Fibroblast of skin of back (primary cell): ENCODE measurements at places on chromosomes 3 and 15.

DNA sequence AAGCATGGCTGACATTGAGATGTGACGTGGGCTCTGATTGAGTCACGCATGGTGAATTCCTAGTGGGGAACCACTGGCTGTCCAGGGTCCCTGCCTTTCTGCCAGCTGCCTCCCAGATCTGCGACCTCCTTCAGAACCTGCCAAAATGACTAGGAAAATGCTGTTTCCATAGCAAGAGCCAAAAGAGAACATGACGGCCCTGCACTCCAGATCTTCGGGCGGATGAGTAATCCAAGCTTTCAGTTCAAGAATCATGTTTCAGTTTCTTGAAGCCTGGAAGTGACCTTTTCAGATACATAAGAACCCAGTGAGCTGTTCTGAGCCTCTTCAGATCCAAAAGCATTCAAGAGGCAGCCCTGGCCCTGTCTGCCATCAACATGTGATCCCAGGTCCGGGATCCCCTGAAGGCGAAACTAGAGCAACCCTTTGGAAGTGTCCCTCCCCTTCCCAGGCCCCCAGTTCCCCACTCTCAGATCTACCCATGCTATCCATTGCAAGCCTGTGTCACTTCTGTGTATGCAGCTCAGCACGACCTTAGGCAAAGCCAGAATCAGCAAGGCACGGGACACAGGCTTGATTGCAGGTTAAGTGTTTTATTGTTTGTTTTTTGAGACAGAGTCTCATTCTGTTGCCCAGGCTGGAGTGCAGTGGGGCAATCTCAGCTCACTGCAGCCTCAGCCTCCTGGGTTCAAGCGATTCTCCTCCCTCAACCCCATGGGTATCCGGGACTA lies 19.7 kb downstream of the ANKRD63 start:
- DNase-seq, result peak; percentile 24

- DNase-seq, result no peak
Observed at GRCh38 chr3:7875925-7876324, 625.7 kb upstream of the LMCD1 start.

DNA sequence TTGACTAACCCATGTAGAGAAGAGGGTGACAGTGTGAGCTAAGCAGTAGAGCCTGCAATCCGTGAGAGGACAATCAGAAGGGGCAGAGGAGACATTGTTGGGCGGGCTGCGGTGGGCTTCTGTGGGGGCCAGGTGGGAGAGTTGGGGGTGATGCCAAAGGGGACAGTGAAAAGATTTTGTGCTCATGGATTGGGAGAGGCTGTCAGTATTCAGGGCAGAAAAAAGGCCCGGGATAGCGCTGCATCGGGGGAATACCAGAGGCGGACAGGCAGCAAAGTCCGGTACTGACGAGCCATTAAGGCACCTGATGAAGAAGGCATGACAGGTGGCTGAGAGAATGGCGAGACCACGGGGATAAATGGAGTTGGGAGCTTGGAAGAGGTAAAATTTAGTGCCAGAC lies 1.3 kb upstream of the PXYLP1 start:
- no peak for DNase-seq

DNA sequence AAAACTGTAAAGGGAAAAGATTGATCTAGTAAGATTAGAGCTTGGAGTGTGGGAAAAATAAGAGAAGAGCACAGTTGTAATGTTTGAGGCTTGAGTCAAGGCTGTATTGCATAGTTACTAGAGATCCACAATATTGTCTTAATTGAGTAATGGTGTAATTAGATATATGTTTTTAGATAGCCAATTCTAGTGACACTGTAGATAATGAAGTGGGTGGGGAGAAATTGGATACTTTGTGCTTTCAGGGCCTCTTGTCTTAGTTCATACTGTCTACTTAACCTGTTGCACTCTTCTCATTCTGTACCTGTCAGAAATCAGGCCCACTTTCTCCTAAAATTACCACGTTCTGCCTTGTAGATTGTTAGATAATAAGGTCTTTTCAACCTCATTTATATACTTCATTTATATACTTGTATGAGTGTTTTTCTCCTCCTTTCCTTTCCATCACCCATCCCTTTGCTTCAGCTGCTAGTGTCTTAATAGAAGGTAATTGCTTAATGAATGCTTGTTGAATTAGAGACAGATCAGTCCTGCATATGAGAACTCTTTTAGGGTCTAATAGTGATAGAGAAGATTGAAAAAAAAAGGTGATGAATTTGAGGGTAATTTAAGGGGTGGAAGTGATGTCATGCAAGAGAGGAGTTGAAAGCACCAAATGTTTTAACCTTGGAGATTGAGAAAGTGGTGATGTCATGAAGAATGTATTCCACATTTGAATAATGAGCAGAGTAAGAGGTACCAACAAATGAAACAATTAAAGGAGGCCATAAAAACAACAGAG lies 32.0 kb downstream of the PIK3CA start:
- peak; percentile 37 for DNase-seq

DNA sequence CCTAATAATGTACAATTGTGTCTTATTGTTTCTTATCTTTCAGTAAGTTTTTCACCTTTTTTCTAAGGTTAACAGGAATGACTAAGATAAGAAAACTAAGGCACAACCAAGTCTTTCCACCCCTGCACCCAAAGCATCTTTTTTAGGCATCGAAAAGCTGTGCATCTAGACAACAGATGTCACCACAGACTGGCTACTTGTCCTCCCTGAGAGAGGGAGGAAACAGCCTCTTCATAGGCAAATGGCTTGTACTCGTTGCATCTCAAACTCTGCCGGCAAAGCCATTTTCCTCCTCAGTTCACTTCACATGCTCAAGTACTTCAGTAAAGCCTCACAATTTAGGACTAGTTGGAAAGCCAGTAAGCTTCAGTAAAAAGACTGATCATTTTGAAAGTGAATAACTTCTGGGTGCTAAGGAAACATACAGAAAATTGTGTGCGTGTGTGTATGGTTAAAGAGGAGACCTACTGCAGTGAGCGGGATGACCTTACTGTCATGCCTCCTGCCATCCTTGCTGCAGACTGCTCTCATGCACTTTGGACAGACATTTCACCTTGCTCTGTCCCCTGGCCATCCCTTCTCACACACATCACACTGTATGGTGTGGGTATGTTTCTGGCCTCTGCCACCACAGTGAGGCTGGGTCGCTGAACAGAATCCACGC lies 36.5 kb upstream of the HACD2 start:
- DNase-seq, result no peak

- no peak for DNase-seq
Observed at GRCh38 chr3:173841334-173841733, 443.8 kb downstream of the NLGN1 start.

DNA sequence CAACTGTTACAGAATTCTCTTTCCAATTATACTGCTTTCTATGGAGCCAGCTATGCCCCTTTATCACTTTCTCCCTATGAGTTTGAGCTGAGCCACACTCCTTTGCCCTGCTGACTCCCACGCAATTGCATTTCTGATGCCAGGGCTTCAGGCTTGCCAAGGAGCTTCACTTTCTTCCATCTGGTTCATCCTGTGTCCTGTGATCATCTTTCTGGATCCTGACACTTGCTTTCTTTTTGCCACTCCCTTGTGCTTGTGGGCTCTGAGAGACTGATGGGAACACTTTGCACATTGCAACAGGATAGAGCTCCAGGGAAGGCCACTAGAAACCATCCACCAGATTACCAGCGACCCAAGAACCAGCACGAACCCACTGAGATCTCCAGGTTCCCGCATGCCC lies 77.0 kb upstream of the SEC13 start:
- DNase-seq, result no peak

- DNase-seq, result no peak
Observed at GRCh38 chr15:78684657-78685056, 43.6 kb upstream of the CHRNB4 start.

- no peak for DNase-seq
Observed at GRCh38 chr15:100783760-100784492, 95.7 kb upstream of the ALDH1A3 start.

DNA sequence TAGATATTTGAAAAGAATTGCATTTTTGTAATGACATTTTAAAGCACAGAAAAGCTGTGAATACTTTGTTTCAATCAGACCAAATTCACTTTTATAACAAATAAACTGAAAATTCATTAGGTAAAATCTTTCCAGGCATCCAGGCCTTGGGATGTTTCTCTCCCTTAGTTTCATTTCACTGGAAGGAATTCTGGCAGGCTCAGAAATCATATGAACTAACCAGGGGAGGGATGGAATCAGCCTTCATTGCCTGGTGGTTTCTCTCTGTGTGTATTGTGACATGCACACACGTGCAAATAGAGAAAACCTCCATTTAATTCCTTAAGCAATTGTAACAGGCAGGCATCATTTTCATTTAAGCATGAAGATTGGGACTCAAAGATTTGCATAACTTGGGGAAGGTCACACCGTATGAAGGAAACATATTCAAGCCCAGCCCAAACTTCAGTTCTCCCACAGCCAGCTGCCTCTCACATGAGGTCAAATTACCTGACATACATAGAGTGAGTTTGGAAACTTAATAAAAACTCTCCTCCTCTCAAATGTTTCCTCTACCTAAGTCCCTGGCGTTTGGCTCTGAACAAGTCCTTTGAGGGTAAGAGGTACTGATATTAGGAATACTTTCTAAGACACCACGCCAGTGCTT lies 376.1 kb upstream of the MCTP2 start:
- DNase-seq, result no peak

GRCh38 chr3:19147905-19148767 lies at the start of gene KCNH8:
KCNH8 (plus strand) TSS chr3:19148510; CDS start chr3:19148720, 210 bp downstream.
- no peak for DNase-seq

- DNase-seq, result no peak
Observed at GRCh38 chr3:155354658-155355057, 61.2 kb upstream of the STRIT1 start.

- no peak for DNase-seq
Observed at GRCh38 chr15:100284701-100285100, 57.1 kb downstream of the ADAMTS17 start.

DNA sequence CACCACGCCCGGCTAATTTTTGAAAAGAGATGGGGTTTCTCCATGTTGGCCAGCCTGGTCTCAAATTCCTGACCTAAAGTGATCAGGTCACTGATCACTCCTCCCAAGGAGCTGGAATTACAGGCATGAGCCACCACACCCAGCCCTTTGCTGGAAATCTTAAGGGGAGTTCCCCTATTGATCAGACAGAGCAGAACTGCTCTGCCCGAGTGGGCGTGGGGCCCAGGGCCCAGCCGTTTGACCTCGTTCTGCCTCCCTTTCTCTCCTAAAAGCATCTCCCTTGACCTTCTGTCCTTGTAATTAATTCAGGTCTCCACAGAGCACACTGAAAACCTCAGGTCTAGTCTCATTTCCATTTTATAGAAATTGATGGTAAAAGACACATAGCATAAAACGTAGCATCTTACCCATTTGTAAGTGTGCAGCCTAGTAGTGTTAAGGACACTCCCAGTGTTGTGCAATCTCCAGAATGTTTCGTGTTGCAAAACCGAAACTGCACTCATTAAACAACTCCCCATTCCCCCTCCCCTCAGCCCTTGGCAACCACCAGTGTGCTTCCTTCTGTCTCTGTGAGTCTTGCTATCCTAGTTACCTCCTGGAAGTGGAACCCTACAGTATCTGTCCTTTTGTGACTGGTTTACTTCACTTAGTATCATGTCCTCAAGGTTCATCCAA lies 89.3 kb downstream of the SLCO3A1 start:
- DNase-seq, result peak; percentile 27

- no peak for DNase-seq
Observed at GRCh38 chr3:169479314-169479939, 184.1 kb downstream of the MECOM start.

DNA sequence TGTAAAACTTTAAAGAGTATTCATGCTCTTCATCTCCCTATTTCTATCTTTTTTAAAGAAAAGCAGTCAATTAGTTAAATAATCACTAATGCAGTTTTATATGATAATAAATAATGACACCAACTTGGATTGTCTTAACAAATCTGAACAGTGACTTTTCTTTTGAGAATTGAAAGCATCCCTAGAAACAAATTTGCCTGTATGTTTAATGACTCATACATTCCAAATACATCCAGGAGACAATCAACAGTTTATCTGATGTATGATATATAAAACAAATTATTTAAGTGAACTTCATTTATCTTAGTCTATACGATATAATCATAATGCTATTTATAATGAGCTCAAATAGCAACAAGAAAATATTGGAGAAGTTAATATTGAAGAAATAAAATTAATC lies 78.0 kb downstream of the ALCAM start:
- peak; percentile 61 for DNase-seq

GRCh38 chr15:75669191-75669878 lies 21.6 kb downstream of the SNX33 start:
- peak; percentile 45 for DNase-seq

DNA sequence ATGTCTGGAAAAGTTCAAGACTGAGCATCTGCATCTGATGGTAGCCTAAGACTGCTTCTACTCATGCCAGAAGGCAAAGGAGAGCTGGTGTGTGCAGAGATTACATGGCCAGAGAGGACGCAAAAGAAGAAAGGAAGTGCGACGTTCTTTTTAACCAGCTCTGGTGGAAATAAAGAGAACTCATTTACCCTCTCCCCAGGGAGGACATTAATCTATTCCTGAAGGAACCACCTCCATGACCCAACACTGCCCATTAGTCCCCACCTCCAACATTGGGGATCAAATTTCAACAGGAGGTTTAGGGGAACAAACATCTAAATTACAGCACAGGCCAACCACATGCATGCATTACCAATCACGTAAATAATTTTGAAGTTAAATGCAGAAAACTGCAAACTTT lies 1.5 kb upstream of the NCK1 start:
- DNase-seq, result no peak

DNA sequence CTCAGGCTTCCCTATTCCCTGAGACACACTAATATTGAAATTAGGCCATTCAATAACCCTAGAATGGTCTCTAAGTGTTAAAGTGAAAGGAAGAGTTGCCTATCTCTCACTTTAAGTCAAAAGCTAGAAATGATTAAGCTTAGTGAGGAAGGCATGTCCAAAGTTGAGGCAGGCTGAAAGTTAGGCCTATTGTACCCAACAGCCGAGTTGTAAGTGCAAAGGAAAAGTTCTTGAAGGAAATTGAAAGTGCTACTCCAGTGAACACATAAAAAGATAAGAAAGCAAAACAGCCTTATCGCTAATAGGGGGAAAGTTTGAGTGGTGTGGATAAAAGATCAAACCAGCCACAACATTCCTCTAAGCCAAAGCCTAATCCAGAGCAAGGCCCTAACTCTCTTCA lies 117.9 kb upstream of the SPATA12 start:
- DNase-seq, result no peak

- DNase-seq, result no peak
Observed at GRCh38 chr15:98413933-98414546, 234.3 kb upstream of the IGF1R start.

- no peak for DNase-seq
Observed at GRCh38 chr15:80328496-80328895, 75.7 kb upstream of the ARNT2 start.

GRCh38 chr3:61594144-61594963 lies 33.0 kb downstream of the PTPRG start:
- no peak for DNase-seq

GRCh38 chr15:84715441-84716035 lies 401 bp downstream of the SEC11A start:
- DNase-seq, result peak; percentile 25

GRCh38 chr3:18499301-18499700 lies 74.2 kb upstream of the SATB1 start:
- no peak for DNase-seq

DNA sequence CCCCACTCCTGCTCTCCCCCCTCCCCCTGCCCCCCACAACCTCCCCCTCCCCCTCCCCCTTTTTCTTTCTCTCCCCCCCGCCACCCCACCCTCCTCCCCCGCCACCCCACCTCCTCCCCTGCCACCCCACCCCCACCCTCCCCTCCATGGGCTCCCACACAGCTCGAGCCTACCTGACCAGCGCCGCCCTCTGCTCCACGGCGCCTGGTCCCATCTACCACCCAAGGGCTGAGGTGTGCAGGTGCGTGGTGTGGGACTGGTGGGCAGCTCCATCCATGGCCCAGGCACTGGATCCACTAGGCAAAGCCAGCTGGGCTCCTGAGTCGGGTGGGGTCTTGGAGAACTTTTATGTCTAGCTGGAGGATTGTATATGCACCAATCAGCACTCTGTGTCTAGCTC lies 68.3 kb upstream of the KCNAB1 start:
- DNase-seq, result no peak
